ENCODE measurements at places on chromosomes 7 and 10.

- no peak for DNase-seq
Observed at GRCh38 chr10:15267496-15267895, 99.0 kb upstream of the NMT2 start.

DNA sequence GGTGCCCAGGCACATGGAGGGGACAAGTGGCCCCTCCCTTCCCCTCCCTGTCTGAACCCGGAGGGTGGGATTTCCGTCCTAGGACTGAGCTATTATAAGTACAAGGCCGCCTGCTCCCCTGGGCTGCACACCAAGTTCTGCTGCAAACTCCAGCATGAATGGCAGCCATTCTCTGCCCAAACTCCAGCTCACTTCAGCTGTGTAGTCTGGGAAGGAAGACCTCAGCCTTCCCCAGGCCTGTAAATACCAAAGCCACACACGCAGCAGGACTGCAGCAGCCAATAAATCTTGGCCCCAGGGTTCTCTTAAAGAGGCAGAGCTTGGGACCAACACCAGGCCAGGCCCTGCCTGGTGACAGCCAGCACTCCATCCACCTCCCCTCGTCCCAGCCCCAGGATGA lies 291.3 kb upstream of the ZMIZ1 start:
- DNase-seq, result peak; percentile 37

GRCh38 chr7:158432369-158433341 lies 155.0 kb downstream of the PTPRN2 start:
- no peak for DNase-seq

DNA sequence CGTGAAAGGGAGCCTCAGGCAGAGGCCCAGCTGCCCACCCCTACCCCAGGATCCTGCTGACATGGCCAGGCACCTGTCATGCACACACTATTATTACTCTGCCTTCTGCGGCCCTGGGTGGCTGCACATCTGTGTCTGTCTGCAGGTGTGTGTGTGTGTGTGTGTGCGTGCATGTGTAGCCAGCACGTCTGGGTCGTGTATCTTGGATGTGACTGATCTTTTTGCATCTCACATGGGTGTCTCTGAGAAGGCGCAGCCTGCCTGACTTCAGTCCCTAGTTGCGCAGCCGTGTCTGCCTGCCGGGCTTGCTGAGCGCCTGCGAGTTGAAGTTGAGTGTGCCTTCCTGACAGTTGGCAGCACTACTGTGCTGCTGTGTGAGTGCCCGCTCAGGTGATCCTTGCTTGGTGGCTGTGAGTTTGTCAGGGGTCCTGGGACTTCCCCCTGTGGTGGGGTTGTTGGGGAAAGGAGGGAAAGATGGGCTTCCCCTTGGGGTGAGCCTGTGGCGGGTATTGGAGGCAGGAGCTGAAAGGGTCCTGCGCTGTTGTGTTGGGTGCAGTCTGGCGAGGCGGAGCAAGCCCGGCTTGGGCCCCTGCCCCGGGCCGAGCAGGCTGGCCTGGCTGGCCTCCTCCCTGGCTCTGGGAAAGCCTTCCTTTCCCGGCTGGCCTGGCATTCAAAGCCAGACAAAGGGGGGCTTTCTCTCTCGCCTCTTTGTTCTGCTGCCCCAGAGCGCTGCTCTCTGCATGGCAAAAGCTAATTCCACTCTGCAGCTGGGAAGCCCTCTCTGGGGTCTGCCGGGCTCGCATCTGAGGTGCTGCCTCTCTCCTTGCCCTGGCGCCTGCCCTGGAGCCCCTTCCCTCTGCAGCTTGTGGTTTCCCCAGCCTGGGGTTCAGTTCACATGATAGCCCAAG lies 4.9 kb downstream of the TRIM8 start:
- DNase-seq, result peak; percentile 75

DNA sequence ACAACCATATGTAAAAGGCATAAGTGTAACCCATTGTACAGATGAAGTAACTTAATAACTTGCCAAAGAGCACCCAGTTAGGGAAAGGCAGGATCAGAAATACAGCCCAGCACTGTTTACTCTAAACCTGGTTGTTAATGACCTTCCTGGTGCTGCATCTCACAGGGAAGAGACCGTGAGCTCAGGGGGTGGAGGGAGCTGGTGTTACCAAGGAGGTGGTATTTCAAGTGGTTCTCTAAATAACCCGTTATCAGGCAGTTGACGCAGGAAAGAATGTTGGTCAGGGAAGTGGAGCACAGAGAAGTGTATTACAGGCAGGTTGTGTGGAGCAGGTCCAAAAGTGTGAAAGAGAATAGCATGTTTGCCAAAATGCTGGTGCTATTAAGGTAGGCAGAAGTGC lies 4.4 kb upstream of the ST7 start:
- no peak for DNase-seq

DNA sequence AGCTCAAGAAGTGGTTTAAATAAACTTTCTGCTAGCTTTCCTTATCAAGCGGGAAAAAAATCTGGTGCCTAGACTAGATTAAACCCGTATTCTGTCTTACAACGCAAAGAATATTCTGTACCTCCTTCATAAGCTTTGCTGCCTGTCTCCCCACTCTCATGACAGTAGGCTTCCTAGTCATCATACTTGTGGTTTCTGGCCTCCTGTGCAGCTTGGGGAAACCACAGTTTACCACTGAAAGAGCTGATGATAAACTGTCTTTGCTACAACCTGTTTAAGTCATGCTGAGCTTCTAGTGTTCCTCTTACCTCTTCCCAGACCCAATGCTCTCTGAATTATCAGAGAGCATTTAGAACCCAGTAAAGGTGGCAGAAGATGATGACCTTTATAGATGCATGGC lies 55.0 kb downstream of the PODXL start:
- DNase-seq, result no peak

DNA sequence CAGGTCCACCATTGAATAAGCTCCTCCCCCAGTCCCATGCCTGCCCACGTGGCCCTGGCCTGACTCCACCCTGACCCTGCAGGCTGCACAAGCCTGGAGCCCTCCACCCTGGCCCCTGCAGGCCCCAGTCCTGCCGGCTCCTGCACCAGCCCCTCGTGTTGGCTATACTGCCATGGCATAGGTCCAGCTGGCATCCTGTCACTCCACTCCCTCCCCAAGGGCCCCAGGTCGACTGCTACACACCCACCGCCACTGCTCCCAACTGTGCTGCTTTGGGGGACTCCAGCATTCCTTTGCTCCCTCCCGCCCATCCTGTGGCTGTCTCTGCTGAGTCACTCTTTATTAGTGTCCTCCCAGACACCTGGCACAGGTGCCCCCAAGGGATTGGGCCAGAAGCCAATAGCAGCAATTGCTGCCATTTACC lies 32.4 kb upstream of the HSPA12A start:
- DNase-seq, result no peak

DNA sequence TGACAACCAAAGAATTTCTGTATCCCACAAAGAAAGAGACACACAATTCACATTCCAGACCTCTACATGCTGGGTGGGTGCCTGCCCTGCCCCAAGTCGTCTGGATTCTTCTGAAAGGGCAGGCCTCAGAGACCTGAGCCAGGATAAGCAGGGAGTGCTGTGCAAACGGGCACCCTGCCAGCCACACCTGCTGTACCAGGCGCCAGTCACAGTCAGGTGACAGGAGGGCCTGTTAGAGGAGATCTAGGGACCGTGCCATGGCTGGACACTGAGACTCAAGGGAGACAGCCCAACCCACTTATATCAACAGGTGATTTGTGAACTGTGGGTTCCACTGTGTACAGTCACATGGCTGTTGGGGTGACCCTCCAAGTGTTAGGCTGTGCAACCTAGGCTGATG lies 103.1 kb upstream of the AFAP1L2 start:
- no peak for DNase-seq

DNA sequence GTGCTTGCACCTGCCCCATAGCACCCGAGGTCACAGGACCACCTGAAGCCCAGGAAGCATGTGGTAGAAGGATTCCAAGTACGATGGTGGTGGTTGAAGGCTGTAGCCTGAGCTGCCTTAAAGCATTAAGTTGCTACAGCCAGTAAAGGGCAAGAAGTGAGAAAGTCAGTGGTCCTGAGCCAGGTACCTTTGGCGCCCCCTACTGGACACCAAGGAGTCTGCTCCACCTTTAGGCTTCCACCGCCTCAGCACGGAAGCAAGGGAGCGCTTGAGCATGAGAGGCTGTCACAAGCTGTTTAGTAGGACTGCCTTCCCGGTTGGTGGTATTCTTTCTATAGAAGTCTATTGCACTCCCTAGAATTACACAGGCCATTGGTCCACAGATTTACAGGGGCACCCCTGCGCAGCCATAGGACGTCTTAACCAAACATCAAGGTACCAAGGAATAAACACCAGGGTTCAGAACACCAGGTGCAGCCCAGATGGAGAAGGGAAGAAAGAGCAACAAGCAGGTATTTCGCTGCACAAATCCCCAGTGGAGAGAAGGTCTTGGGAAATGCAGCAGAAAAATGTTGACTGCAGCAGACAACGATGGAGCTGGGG lies 2.2 kb downstream of the CRTAC1 start:
- DNase-seq, result peak; percentile 69

GRCh38 chr10:30763918-30764317 lies 134.4 kb upstream of the LYZL2 start:
- no peak for DNase-seq

GRCh38 chr7:3860932-3861331 lies 559.9 kb downstream of the SDK1 start:
- DNase-seq, result no peak

DNA sequence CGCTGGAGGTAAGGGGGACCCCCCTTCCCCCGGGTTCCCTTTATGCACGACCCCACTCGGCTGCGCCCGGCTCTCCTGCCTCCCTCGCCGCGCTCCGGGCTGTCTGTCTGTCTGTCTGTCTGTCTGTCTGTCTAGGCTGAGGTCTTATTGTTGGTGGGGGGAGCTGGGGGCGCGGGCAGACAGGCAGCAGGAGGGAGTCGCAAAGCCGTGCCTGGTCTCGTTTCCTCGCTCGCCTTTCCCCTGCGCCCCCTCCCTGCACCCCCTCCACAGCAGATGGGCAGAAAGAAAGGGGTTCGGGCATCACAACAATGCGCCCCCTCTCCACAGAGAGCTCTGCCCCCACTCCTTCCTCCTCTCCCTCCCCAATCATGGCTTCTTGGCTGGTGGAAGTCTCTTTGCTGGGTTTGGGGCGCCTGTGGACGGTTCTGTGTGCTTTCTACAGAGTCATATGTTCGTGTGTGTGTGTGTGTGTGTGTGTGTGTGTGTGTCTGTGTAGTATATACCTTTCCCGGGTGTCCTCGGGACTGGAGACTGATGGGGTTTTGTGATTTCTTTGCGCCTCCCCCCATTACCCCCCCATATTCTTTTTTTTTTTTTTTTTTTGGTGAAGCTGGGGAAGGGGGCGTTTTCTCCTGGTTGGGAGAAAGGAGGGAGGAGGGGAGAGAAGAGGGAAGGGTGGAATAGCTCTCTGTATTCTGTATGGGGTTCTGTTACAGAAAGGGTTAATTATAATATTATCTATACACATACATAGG lies 1.9 kb downstream of the AUTS2 start:
- DNase-seq, result no peak

DNA sequence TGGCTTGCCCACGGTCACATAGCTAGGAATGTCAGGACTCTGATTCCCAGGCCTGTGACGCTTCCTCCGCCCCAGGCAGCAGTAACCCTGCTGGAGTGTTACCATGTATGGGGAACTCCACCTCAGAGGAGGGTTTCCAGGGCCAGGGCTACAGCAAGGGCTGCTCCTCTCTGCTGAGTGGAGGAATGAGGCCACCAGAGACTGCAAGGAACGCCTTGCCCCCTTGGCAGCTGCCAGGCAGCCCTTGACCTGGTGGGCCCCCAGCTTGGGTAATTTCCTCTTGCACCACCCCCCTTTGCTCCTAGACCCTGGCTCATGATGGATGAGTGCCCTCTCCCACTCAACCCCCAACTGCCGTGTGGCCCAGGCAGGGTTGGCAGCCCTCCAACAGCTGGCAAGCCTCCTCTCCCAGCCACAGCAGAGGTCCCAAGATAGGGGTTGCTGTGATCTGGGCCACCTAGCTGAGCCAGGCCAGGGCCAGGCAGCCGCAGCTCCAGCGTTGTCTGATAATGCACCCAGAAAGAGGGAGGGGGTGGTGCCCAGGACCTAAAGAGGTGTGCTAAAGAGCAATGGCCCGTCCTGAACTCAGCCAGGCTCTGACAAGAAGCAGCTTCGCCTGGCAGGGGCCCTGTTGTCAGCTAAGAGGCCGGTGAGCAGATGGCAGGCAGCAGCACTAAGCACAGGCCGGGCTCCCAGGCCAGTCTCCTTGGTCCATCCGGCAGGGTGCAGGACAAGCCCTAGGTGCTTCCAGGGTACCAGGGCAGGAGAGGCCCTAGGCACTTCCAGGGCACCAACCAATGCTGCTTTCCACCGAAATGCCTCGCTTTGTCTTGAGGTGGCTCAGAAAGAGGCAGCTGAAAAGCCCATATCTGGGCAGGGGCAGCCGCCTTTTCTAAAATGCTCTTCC lies 35.4 kb downstream of the DRGX start:
- no peak for DNase-seq

- DNase-seq, result no peak
Observed at GRCh38 chr7:129553899-129554461, 51.6 kb downstream of the SMKR1 start.

GRCh38 chr10:16049782-16050181 lies 189.5 kb upstream of the MINDY3 start:
- DNase-seq, result no peak

- DNase-seq, result no peak
Observed at GRCh38 chr7:47180516-47180826, 401.4 kb downstream of the TNS3 start.

DNA sequence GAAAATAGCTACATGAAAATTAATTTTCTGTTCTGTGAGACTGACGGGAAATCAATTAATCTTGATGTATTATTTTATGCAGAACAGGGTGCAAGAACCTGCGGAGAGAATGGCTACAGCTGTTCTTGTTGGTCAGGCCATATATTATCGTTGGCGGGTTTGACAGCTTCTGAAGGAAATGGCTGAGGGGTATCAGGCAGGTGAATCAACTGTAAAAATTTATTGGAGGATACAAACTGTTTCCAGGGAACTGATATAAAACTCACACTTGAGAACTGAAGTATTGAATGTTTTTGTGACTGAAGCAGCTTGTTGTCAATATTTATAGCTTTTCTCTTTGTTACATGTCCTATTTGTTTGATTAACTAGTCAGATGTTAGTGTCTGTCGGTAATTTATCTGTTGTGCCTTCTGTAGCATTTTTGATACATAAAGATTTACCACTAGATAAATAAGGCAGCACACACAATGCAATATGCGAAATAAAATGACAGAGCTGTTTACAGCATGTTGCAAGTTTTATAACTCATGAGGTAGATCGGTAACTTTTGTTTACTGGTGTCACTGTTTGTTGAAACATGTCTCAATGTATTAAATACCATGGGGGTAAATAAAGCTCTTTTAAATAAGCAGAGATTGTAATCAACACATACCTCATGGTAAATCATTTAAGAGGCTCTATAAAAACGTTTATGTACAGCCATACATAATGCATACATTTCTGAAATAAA lies 308.2 kb downstream of the LRMDA start:
- no peak for DNase-seq

DNA sequence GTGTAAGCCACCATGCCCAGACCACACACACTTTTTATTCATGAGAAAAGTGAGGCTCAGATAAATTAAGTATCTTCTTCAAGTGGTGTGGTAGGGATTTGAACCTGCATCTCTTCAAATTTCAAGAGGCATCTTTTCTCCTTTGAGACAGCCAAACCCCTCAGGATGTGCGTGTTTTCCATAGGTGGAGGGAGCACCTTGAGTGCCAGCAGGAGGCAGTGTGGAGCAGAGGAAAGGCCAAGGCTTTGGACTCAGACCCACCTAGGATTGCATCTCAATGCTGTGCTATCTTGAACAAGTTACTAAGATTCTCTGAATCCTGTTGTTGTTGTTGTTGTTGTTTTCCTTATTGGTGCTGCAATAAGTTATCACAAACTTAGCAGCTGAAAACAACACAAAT lies 40.2 kb upstream of the MYL10 start:
- DNase-seq, result no peak

Data from frontal cortex (tissue), 4 donors.